Stimulated activated naive CD4-positive, alpha-beta T cell treated with Interleukin-2 at 50 U/mL for 16 hours (primary cell): ENCODE measurements at places on chromosomes 6 and 20.

DNA sequence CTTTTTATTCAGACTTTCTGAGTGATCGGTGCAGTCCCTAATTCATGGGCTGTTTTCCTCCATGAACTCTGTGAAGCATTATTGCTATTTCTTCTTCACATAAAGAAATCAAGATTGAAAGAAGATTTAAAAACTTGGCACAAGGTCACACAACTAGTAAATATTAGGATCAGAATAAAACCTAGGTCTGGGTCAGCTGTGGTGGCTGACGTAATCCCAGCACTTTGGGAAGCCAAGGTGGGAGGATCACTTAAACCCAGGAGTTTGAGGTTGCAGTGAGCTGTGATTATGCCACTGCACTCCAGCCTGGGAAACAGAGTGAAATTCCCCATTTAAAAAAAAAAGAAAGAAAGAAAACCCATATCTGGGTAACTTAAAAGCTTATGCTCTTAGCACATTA, 1.4 kb downstream of the ZSCAN9 start:
- DNase-seq = no peak

- DNase-seq = no peak
These were observed 30.4 kb downstream of the SLC2A4RG start for GRCh38 chr20:63769891-63770474.

GRCh38 chr20:38260025-38260377, 534 bp downstream of the KIAA1755 start:
- no peak for DNase-seq

GRCh38 chr20:10221021-10221420, 2.4 kb downstream of the SNAP25 start:
- DNase-seq = no peak

GRCh38 chr6:160427312-160428068, 79.3 kb downstream of the SLC22A3 start:
- DNase-seq = no peak
